ENCODE measurements at places on chromosomes 3 and 15.
A peak's percentile ranks its signal among the peaks of the same experiment; 100 is the strongest.

GRCh38 chr3:140597364-140597763, 80.5 kb upstream of the TRIM42 start:
- DNase-seq = no peak

DNA sequence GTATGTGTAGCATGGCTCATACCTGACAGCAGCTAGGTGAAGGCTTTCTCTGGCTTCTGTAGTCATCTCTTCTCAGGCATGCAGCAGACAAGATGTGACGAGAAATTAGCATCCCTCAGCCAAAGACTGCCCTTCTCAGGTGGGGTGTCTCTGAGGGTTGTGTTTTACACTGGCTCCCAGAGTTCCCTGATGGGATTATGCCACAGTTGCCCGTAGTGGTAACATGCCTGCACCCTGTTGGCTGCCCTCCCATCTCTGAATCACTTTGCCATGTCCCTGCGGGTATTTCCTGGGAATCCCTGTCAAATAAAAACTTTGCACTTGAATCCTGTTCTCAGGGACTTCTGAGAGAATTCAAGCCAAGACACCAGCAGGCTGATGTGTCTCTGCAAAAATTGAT, 70.5 kb downstream of the LRTM1 start:
- DNase-seq = peak; percentile 25

GRCh38 chr3:72120806-72121778, 336.1 kb upstream of the PROK2 start:
- no peak for DNase-seq

DNA sequence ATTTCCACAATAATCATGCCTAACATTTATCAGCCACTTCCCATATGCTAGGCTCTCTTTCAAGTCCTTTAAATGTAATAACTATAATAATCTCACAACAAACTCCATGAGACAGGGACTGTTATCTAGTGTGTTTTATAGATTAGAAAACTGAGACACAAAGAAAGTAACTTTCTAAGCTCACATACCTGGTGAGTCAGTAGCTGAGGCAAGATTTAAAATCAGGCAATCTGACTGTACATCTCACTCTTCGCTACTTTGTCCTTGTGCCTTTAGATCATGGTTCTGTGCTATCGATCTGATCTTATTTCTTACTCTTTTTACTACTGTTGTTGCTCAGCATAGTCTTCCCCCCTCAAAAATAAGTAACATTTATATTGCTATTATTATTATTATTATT, 295.5 kb downstream of the LPP start:
- no peak for DNase-seq

DNA sequence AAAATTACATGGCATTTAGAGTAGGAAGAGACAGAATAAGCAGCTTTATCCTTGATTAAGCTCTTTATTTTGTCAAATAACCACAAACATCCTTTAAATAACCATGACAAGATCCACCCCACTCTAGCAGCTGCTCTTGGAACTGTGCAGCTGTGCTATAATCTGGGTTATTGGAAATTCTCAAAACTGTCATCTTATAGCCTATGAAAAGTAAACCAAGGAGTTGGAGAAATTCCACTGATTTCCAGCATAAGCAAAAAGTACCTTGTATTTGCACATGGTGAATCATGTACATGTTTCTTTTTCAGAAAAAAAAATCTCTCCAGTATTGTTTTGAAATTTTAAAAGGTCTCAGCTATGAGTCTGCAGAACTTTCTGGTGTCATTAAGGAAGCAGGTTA, 88.8 kb upstream of the ABI3BP start:
- peak; percentile 53 for DNase-seq

DNA sequence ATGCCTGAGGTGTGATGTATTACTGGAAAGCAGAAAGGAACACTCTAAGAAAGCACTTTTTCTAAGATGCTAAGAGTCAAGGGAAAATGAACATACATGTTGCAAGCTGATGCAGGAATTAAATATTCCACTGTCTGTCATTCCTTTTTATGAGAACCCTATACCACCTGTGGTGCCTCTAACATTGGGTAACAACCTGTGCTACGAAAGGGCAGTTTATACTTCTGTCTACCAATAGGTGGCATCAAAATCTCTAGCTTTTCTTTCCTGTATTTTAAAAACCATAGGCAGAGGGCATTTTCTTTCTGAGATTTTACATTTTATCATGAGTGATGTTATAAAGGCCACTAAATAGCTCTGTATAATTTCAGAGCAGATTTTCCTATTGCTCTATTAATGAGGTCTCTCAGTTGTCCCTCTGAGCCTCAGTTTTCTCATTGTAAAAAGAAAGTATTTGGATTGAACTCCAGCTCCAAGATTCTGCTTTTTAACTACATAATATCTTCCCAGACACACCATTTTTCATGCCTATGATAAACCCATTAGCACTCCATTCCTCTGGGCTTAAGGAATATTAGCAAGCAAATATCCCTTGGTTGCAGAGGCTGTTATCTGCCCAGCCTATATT, 3.5 kb upstream of the CPNE4 start:
- peak; percentile 7 for DNase-seq

GRCh38 chr3:99475229-99475628, 163.2 kb upstream of the COL8A1 start:
- peak; percentile 27 for DNase-seq

- no peak for DNase-seq
These were observed 482.6 kb upstream of the ZNF717 start for GRCh38 chr3:76267851-76268380.

DNA sequence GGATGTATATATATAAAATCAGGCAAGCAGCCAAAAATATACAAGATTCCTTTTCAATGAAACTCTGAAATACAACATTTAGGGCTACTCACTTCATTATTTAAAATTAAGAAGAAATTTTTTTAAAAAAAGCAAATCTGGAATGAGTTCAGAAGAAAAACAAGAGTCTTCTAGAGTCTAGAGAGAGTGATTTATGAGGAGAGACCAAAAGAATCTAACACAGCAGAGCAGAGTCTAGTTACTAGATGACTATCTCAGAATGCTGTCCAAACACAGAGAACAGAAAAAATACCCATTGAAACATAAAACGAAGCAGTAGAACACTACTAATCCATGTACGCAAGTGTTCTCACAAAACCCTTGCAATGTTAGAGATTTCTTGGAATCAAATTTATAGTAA, 275.2 kb upstream of the CBLB start:
- no peak for DNase-seq

DNA sequence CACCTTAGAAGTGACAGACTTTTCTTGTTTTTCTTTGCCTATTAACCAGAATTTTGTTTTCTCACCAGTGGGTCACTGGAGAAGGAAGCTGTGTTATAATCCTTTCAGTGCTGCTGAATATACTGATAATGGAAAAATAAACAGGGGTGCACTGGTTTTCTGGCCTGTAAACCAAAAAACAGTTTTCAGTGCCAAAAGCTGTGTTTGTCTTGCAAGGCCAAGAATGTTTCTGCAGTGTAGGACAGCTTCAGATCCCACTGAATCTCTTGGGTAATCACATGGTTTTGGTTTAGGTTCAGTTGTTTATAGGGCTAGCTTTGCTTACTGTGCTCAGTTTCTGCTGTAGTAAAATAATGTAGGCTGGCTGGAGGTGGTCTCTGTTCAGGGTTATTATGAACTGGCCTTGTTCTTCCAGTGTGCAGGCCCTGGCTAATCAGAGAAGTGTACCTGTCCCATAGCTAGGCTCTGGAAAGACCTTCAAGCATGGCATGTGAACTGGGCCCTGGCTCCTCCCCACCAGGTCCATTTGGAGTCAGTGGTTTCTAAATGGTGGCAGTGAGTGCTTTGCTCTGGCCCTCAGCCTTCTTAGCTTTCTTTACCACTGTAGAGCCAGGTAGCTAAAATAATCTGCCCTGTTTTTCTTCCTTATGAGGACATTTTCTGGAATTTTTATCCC, 18.7 kb downstream of the PDE8A start:
- DNase-seq = peak; percentile 82

Data from fibroblast of gingiva (primary cell).